HuH-7.5 (cell line): ENCODE measurements at places on chromosomes 2 and 18.

GRCh38 chr18:23990474-23991410 is 23.8 kb upstream of the TTC39C start:
- DNase-seq = no peak

DNA sequence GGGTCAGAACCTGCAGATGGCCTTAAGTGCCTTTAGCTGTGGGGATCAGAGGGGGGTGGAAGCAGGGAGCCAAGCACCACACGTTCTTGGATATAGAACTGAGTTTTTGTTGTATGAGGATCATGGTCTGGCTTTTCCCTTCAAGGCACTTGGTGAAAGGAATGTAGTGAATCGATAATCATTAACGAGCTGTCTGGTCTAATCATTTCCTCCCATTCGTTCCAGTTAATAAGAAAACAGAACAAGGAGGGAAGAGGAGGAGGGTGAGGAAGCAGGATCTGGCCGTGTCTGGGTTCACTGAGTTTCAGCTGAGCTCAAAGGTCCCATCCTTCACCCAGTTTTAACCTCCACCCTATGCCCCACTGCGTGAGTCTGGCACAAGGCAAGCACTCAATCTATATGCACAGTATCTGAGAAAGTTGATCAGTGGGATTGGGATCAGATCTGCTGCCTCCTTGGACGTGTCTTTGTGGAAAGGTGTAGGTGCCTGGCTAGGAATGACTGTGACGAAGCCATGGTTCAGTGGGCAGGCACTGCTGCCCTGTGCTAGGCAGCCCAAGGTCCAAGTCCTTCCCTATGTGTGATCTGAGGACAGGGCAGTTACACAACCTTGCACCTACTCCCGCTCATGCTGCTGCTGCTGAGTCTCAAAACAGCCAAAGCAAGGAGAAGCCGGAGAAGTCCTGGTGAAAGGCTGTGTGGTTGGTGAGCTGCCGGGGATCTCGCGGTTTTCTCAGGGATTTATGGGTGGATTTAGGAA is 54.8 kb downstream of the GALNT14 start:
- DNase-seq = no peak

DNA sequence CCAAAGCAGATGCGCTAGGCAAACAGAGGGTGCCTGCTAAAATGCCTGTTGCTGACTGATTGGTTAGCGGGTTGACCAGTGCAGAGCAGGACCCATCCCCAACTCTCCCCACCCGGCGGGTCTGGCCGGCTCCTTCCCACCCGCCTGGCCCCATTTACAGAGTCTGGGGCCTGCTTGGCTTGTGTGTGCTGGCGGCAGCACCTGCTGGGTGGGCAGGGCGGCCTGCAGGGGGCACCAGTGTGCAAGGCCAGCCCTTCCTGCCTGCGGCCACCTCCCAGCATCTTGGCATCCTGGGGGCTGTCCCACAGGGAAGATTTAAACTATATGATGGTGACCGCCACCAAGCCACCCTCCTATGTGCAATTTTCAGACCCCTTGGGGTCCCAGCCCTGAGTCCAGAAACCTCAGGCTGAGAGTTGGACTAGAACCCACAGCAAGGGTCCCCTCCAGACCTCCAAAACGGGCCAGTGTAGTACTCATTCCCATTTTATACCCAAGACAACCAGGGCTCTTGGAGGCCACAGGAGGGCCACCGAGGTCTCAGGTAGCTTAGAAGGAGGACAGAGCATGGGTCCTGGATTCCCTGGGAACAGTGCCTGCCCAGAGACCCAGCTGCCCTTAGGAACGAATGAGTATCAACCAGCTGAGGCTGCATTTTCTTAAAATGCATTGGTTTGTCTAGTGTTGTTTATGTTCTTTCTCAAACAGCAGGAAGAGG is 173.6 kb downstream of the SMAD7 start:
- peak; percentile 83 for DNase-seq

- no peak for DNase-seq
These were observed 71.3 kb downstream of the PDK1 start for GRCh38 chr2:172627181-172627580.

DNA sequence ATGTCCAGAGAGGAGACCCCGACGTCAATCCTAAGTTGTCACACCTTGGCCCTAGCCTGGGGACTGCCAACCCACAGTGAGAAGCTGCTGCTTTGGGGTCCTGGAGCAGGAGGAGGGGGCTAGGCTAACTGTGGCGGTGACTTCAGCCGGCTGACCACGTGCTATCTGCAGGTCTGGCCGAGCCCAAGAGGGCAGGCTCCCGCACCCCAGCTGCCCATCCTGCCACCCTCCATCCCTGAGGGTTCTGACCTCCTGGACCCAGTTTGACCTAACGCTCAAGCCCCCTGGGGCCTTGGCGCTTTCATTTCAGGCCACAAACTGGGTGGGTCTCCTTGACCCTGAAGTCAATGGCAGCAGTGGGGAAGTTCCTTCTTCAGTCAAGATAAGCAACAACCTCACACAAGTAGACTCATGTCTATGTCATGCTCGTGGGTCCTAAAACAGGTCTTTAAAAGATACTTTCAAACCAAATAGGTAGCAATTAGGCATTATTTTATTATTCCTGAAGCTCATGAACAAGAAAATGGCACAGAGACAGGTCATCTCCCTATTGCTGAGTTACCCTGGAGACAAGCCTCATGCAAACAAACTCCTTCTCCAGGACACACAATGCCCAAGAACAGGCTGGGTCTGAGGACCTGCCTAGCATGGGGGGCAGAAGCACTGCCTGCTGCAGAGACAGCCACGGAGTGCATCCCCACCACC is 2.3 kb downstream of the HES6 start:
- DNase-seq = no peak

DNA sequence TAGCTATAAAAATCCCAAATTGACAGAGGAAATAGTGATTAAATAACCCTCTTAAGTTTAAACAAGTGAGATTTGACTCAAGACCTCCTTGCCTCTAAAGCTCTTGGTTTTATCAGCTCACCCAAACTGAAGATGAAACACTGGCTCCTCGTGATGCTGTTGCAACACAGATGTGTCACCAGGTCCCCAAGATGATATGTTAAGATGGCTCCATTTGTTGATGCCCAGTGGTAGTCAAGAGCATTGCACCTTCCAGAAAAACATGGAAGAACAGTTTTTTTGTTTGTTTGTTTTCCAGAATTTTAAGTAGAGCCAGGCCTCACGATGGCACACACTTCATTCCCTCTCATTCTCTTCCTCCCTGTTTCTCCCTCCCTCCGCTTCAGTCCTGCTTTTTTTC is 399.8 kb downstream of the TXNL1 start:
- DNase-seq = no peak

DNA sequence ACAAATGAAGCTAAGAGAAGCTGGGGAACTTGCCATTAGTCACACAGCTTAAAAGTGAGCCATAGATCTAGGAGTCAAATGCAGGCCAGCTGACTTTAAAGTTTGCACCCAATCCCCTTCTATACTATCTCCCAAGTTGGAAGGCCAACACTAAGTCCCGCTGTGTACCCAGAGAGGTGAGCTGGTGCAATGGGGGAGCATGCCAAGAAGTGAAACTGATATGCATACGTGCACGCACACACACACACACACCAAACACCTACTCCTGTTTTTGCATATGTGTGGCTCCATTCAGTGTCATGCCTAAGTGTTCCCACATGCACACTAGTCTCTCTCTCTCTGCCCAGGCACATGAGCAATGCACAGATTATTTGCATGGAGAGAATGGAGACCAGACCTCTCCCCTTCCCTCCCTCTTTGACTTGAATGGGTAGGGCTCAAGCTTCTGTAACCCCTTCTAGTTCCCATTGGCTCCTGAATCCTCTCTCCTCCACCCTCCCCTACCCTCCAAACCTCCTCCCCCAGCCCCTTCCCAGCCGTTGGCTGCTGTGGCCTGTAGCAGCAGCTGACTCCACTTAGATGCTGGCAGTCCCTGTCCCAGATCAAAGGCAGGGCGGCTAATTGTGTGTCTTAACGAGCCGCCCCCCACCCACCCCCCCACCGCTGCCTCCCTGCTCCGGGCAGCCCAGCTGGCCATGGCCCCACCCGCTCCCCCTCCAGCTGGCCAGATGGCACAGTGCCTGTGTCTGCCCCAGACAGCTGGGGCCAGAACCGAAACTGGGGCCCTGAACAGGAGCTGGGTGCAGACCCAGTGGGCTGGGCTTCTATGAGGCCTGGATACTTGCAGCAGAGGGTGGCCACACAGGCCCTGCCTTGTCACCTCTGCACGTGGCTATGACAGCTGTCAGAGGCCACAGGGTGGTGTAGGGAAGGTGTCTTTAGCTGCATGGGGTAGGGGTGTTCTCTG is 5.6 kb downstream of the WNT10A start:
- DNase-seq = no peak

- DNase-seq = no peak
These were observed 120.2 kb downstream of the CLIP4 start for GRCh38 chr2:29235411-29235810.

- no peak for DNase-seq
These were observed 34.4 kb downstream of the ITGAV start for GRCh38 chr2:186624276-186624675.
